Amygdala (tissue), 56 donors: ENCODE measurements at places on chromosomes 1 and 21.

- no peak for DNase-seq
Observed at GRCh38 chr1:215344539-215344938, 222.6 kb upstream of the KCTD3 start.

GRCh38 chr1:100882698-100883097 is 11.9 kb downstream of the EXTL2 start:
- no peak for DNase-seq

DNA sequence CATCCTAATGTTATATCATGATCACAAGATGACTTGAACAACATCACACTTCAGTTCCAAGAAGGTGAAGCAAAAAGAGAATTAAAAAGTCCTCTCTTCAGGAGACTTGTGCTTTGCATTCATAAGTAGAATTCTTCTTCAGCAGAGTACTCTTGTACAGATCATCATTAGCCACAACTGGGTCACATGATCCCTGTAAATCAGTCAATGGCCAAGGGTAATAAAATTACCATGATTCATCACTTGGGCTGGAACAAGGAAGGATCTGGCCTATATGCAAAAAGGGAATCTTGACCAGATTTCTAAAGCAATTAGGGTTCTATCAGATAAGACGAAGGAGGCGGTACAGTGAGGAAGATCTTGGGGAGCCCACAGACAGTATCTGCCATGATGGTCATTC is 458.0 kb upstream of the DEPDC1 start:
- no peak for DNase-seq

DNA sequence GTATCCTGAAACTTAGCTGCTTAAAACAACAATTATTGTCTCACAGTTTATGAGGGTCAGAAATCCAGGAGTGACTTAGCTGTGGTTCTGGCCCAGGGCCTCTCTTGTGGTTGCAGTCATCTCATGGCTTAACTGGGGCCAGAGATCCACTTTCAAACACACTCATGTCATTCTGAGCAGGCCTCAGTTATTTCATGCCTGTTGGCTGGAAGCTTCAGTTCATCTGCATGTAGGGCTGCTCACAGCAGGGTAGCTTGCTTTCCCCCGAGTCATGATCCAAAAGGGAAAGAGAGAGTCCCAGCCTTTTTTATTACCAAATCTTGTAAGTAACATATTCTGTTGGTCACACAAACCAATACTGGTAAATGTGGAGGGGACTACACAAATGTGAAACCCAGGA is 96.6 kb upstream of the B3GALT2 start:
- DNase-seq: no peak

DNA sequence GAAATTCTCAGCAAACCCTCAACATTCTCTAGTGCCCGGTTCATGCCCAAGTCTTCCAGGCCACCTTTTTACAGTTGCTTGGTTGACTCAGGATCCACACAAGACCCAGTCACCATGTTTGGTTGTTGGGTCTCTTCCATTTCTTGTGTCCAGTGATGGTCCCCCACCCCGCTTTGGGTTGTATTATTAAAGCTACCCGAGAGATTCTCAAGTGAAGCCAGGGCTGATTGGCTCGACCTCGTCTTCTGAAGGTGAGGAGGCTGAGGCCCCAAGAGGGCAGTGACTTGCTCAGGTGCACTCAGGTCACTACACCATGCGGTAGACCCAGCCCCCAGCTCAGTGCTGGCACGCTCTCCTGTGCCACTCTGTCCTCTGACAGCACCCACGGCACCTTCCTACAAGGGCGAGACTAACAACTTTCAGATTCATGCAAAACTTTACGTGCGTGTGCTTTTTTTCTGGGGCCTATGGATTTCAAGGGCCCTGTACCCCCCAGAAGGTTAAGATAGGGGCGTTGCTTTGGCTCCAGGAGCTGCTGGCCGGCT is 50.3 kb downstream of the CAPN9 start:
- DNase-seq: no peak
